Stimulated activated CD4-positive, alpha-beta T cell treated with anti-CD3 and anti-CD28 coated beads, TNF-alpha, amount 100 ng/mL, for 4 hours (primary cell): ENCODE measurements at places on chromosomes 13 and 19.

DNA sequence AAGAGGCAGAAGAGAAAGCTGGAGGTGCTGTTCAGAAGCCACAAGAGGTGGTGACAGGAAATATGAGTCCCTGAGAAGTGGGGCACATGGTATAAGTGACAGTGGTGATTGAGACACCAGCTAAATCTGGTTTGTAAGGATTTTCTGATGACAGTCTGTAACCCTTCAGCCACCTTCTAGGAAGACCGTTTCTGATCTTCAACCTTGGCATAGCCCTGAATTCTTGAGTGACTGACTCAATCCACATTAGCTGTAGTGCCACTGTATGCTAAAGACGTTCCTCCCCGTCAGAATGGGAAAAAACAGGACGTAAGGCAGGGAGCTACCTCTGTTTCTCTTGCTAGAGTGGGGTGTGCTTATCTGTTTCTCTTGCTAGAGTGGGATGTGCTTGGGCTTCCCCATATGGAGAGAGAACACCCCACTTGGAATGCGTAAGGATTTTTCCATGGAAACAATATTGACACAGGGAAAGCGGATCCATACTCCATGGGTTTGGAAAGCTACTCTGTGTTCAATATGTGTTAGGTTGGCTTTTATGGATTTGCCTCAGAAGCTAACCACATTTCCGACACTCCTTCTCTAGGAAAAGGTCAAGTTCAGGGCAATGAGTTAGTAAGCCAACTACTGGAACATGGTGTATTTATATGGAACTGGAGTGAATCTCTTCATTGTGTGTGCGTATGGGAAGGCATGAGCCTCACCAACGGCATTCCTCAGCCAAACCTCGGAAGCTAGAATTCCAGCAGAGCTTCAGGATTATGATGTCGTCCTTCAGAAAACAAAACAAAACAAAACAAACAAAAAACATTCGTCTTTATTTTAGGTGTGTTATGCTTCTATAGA, 948.8 kb upstream of the SLC10A2 start:
- DNase-seq, result no peak

DNA sequence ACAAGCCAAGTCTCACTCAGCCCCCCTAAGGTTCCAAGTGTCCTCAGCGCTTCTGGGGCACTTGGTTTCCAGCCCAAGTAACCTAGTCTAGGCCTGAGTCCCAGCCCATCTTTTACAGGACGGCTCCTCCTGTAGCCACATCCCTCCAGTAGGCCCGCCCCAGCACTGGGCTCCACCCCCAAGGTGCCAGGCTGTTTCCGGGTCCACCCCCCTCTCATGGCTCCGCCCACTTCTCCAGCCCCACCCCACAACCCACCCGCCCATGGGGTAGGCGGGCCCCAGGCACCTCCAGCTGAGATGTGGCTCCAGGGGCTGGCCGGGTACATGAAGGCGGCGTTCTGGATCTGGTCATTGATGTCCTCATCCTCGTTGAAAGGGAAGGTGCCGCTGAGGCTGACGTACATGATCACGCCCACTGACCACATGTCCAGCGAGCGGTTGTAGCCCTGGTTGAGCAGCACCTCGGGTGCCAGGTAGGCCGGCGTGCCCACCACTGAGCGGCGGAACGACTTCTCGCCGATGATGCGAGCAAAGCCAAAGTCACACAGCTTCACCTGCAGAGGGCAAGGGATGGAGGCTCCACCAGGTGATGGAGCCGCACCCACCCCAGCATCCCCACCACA, 17.2 kb upstream of the DACT3 start:
- DNase-seq, result peak; percentile 21

GRCh38 chr13:47117268-47117667, 220.4 kb upstream of the HTR2A start:
- DNase-seq, result no peak

- DNase-seq, result no peak
Measured at GRCh38 chr19:3465552-3465951, 14.8 kb downstream of the SMIM24 start.

DNA sequence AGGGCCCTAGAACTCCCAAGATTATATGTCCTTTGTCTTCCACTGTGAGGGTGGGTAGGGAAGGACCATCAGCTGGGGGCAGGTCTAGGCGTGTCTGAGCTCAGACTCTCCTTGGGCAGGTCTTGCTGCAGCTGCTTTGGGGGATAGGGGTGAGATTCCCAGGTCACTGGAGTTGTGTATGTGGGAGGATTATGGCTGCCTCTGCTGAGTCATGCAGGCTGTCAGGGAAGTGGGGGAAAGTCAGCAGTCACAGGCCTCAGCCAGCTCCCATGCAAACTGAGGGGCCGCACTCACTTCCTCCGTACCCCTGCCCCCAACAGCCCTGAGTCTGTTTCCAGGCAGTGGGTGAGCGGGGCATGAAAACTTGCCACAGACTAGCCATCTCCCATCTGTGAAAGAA, 600.8 kb downstream of the DIAPH3 start:
- no peak for DNase-seq

DNA sequence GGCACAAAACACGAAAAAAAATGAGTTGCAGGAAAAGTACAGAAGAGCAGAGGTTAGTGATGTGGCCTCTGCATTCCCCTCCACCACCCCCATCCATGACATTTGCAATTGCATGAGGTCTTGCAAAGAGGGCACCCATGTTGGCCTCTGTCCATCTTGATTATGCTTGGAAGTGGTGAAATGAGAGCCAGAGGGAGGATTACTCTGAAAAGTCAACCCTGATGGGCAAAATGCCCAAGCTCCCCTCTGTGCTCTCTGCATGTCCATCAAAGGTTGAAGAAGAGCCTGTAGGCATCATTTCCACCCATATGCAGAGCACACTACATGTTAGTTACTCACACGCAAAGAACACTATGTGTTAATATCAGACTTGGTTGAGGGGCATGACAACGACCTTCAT, 71.4 kb downstream of the SLC15A1 start:
- DNase-seq, result no peak

DNA sequence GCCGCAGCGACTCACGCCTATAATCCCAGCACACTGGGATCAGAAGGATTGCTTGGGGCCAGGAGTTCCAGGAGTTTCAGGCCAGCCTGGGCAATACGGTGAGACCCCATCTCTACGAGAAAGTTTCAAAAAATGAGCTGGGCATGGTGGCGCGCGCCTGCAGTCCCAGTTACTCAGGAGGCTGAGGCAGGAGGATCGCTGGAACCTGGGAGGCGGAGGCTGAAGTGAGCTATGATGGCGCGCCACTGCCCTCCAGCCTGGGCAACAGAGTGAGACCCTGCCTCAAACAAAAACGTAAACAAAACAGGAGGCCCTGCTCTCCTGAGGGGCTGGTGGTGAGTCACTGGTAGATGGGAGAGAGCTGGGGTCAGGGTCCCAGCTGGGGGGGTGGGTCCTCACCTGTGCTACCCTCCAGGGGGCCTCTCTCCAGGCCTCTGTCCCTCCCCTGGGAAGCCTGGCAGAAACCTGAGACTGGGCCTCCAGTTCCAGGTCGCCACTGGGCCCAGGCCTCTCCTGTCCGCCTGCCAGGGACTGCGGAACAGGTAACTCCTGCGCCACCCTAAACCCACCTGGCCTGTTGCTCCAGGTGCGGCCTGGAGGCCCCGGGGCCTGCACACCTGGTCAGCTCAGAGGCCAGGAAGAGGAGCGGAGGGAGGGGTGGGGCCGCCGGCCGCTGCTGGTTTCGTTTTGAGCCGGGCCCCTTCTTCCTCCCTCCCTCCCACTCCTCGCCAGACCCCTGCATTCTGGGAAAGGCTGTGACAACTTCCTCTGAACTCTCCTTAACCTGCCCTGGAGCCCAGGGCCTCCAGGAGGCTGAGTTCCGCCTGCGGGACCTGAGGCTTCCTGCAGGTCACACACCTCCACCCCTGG, 17.2 kb upstream of the ZBTB7A start:
- no peak for DNase-seq

DNA sequence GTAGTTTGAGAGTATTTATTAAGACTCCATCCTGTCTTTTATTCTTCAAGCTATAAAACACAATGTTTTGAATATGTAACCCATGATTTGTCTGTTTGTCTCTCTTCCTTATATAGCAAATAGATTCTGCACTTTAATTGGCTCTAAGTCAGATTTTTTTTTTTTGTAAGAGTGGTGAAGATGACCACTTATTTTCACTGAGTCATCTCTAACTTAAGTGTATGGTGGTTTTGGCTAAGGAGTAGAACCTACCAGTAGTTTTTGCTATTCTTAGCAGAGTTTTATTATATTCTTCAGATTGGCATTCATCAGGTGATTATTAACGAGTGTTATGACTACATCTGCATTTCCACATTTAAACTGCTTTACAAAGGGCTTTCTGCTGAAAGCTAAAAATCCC, 194.7 kb downstream of the LMO7 start:
- DNase-seq, result no peak

- no peak for DNase-seq
Measured at GRCh38 chr13:27783111-27783510, 9.2 kb upstream of the GSX1 start.

DNA sequence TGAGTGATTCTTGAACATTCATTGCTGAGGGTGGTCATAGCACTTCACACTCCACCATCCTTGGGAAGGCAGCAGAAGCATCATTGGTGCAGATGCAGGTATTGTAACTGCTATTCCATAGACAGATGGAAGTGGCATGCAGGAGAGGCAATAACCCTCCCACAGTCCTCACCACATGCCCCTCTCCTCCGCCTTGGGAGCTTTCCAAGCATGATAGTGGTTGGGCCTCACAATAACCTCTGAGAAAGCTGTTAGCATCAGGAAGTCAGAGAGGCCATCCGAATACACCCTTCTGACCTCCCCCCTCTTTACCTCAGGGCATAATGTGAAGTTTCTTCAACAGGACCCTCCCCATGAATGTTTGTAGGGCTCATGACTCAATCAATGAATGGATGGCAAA, 177.9 kb downstream of the KATNAL1 start:
- no peak for DNase-seq

DNA sequence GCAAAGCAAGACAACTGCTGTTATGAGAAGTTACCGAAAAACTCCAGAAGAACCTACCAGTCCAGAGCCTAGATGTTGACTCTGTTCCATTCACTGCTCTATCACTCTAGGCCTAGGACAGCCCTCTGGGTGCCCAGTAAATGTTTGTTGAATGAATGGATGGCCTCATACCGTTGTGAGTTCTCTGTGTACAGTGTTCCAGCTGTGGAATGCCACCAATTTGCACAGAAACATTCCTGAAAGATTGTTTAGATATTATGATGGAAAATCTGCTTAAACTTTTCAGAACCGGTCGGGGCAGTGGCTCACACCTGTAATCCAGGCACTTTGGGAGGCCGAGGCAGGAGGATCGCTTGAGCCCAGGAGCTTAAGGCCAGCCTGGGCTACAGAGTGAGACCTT, 1.3 kb upstream of the FBL start:
- DNase-seq, result no peak

DNA sequence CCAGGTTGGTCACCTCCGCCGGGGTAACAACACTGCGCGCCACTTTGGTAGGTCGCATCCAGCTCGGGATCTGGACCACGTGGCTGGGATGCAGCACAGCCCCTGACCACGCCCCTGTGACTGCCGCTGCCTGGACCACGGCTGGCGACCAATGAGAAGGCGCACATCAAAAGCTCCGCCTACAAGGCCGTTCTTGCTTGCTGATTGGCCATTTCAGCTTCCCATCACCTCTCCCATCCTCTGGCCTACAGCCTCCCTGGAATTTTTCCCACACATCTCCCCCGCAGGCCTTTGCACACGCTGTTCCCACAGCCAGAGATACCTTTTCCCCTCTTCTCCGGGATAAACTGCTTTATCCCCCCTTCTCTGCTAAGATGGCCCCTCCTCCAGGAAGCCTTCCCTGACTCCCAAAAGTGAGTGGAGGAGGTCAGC, 12.5 kb upstream of the MAP1S start:
- DNase-seq, result no peak

- no peak for DNase-seq
Measured at GRCh38 chr19:52494518-52494917, 33.0 kb upstream of the ZNF808 start.
